Stimulated activated CD8-positive, alpha-beta memory T cell treated with anti-CD3 and anti-CD28 coated beads, Interleukin-7, amount 100 ng/mL, for 48 hours (primary cell): ENCODE measurements at places on chromosomes 13 and 19.

GRCh38 chr13:103133556-103133955 is 67.3 kb upstream of the SLC10A2 start:
- no peak for DNase-seq

DNA sequence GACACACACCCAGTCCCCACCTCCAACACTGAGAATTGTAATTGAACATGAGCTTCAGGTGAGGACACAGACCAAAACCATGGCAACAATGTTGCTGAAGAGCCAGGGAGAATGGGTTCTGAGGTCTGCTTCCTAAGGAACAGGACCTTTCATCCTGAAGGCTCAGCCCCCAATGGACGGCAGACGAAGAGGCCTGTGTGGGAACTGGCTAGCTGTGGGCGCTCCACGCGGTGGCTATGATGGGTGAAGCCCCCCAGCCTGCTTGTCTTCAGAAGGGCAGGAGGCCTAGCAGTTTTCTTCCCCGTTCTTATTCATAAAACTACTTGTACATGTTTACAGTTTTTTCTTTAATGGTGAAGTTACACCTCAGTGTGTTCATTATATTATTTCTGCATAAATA is 136.1 kb upstream of the SPACA7 start:
- no peak for DNase-seq

DNA sequence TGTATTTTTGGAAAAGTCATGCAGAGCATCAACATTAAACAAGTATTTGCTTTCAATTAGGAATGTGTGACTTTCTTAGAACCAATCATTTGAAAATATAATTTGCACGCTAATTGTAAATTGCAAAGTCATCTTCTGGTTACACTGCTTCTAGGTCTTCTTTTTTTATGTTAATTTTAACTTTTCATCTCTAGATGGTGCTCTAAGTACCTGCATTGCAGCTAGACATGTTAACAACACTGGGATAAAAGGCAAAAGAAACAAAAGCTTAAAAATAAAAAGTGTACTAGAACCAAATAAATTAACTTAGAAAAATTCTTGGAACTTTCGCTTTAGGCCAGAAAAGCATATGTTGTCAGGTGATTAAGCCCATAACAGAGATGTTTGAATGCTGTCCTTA is 2758.2 kb downstream of the PCDH9 start:
- DNase-seq: no peak

DNA sequence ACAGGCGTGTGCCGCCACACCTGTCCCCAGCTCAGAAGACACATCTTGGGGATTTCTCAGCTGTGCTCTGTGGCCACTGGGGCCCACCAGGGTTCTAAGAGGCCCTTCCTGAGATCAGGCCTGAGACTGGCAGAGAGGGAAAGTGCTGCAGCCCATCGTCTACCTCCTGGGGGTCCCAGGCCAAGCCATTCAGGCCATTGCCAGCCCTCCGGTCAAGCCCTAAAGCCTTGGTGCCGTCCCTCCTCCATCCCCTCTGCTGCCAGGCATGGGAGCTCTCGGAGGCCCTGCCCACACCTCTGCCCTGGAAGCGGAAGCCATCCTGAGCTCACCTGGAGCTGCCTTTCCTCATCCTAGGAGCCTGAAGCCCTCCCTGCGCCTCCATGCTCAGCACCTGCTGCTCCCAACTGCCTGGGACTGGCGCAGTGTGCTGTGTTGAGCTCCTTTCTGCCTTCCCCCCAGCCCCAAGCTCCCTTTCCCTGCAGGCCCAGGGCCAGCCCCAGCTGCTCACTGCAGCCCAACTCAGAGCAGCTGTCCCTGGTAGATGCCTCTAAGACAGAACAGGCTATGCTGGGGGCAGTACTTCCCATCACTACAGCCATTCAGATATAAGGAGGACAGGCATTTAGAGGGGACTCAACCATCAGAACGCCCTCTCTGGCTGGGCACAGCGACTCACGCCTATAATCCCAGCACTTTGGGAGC is 2.9 kb downstream of the SLC7A9 start:
- no peak for DNase-seq

DNA sequence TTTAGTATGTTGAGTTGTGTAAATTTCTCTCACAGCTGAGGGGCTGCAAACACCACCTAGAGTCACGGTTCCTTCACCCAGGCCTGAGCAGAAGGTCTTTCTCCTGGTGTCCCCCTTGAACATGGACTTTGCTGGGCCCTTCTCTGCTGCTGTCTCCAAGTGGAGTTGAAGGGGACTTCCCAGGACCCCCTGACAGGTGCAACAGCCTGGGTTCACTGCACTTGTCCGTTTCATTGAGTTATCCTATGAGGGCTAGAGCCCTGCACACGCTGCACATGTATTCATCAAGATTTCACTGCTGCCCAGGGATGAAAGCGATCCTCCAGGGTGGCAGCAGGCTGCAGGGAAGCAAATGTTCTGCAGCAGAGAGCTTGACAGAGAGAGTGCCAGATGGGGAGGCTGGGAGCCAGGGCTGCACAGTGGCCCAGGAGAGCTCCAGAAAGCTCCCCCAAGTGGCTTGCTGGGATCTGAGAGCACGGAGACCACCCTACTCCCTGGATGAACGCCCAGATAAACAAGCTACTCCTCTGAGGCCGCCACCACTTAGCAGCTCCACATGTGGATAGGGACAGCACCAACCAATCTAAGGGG is 10.3 kb downstream of the TMEM272 start:
- no peak for DNase-seq

DNA sequence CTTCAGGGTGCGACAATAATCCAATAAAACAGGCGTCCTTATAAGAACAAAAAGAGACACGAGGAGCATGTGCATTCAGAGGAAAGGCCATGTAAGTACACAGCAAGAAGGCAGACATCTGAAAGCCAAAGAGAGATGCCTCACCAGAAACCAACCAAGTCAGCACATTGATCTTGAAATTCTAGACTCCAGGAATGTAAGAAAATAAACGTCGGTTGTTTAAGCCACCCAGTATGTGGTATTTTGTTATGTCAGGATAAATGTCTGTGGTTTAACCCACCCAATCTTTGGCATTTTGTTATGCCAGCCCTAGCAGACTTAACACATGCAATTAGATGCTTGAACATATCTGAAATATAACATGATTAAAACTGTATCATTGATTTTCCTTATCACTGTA is 452.0 kb downstream of the SLITRK6 start:
- DNase-seq: no peak

GRCh38 chr13:51768378-51768921 is 35.5 kb downstream of the DHRS12 start:
- DNase-seq: no peak

DNA sequence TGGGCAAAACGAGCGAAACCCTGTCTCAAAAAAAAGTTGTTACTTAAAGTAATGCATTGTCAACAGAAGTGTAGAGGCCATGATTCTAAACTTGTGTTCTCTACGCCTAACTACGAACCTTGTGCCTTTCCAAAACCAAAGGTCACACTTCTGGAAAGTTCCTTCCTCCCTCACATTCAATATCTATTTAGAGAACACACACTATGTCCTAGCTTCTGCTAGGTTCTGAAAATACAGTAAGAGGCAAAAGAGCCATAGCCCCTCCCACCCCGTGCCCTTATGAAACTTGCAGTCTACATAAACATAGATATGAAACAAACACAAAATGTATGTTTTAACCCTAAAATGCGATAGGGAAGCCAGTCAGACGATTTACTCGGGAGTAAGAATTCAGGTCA is 36.4 kb downstream of the RNF6 start:
- no peak for DNase-seq

DNA sequence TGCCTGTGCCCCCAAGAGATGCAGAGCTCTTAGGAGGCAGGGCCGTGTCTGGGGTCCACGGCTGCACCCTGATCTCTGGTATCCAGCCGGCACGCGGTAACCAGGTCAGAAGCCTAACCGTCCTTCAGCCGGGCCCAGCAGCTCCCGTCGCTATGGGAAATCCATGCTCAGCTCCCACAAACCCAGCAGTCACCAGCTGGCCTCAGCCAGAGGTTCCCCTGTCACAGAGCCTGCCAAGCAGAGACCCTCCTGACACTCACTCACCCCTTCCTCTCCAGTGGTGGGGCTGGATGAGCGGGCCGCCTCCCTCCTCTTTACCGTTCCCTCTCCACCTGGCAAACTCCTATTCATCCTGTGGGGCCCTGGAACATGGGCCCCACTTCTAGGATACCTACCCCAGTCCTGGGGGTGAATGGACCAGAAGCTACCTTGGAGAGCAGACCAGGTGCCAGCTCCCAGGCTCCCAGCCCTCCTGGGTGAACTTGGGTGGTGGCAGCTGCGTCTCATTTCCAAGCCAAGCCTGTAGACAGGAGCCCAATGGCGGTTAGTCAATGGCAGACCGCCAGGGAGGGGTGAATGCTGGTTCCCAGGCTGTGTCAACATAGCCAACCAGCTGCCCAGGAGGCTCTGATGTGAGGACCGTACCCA is 21.4 kb upstream of the TCF3 start:
- no peak for DNase-seq

GRCh38 chr13:113758651-113759524 is at the start of gene TMEM255B:
Gene TMEM255B (plus strand): TSS chr13:113759226. CDS start chr13:113759270, 44 bp downstream.
- peak; percentile 55 for DNase-seq

DNA sequence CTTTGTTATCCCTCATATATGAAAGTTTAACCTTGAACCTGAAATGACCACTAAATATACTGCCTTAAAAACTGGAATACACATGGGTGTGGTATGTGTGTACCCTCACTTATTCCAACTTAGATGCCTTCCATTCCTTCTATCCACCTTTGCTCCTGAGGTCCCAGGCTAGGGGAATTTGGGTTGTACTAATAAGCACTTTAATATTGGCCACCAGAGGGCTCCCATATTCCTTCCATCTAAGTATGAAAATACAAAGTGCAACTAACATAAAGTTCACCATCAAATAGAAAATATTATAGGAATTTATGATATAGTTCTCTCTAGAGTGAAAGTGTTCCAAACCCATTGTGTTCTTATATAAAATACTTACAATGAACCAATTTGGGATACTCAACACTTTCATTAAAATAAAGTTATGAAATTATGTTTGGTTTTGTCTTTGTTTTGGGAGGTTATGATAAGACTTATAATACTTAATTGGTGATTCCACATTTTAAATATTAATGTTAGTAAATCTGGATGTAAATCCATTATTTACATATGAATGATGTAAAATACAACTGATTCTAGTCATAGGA is 62.3 kb downstream of the ITGBL1 start:
- no peak for DNase-seq

GRCh38 chr13:30907121-30907861 is 1.2 kb downstream of the MEDAG start:
- DNase-seq: no peak

GRCh38 chr19:15048128-15048527 is 1.2 kb upstream of the CASP14 start:
- no peak for DNase-seq

- DNase-seq: no peak
These were observed 15.3 kb downstream of the ZNF536 start for GRCh38 chr19:30387311-30388115.

DNA sequence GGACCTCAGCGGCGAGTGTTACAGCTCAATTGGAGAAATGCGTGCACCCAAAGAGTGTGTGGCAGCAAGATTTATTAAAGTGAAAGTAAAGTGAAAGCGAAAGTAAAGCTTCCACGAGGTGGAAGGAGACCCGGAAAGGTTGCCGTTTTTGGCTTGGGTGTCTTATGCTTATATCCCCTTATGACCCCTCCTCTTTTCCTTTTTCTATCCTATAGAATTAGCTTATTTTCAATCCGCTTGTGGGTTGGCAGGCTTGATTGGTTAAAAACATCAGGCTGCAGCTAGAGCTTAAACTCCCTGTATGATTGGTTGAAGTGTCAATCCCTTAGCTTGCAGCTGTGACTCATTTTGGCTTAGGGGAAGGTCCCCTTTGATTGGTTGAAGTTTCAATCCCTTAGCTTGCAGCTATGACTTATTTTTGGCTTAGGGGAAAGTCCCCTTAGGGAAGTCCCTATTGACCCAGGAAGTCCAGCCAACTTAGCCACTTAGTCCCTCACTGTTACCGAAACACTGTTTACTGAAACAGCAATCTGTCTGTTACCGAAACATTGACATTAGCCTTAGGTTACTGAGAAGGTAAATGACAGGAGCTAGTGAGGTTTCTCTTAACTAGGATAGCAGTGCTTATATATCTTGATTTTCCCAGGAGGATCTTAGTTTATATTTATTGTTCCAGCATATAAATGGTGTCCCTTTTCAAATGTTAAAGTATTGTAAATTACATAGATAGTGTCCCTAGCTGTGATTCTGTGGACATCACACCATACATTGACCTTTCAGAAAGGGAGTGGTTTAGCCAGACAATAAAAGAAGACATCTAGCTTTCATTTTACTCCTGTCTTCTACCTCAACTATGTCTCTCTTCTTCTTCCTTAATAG is 575.8 kb downstream of the DACH1 start:
- DNase-seq: no peak

- no peak for DNase-seq
These were observed 118.4 kb upstream of the SLC7A1 start for GRCh38 chr13:29713839-29714238.

DNA sequence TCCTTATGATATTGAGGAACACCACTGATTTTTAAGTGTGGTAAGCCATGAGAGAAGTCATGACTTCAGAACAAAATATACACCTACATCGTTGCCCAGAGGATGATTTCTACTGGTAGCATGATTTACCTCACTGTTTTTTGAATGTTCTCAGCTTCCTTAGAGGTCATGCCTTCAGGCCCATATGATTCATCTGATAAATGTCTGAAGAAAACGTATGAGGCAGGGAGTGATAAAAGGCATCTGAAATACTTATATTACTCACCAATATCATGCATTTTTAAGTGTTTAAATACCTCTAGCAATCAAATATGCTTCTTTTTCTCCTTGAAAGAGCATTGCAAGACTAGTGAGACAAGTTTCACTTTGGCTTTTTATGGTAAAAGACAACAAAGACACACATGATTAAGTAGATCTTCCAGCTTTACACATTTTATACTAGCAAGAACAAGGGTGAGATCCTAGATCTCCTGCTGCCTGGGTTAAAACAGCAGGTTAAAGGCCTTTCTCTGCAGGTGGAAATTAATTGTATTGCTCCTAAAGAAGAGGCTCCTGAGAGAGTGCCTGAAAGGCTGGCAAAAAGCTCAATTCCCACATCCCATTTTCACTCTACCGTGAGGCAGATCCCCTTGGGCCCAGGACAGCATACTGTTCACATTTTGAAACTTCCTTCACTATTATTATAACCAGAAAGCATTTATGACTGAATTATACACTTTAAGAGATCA is 432.4 kb downstream of the SLITRK1 start:
- no peak for DNase-seq

DNA sequence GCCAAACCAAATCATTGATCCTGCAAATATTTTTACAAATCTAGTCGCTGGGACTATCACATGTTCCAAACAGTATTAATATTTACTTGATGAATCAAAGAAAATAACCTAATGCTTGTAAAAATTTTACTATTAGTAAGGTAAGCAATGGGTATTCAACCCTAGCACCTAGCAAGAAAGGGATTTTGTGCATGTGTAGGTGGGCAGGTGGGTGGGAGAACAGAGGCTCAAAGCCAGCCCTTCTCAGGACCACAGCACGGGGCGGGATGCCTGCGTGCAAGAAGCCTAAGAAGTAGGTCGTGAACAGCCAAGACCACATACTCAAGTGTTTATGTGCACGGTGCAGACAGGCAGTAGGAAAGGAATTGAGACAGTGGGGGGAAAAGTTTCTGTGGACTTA is 26.6 kb downstream of the DOCK9 start:
- DNase-seq: no peak

GRCh38 chr19:51461723-51462161 is 3.5 kb upstream of the SIGLEC8 start:
- DNase-seq: no peak

- no peak for DNase-seq
These were observed 13.9 kb downstream of the FOXO1 start for GRCh38 chr13:40652588-40652940.

- peak; percentile 10 for DNase-seq
These were observed 33.3 kb upstream of the MICU2 start for GRCh38 chr13:21637296-21637695.
